Activated naive CD4-positive, alpha-beta T cell treated with anti-CD3 and anti-CD28 coated beads, Interleukin-2, amount 50 U/mL, for 72 hours (primary cell): ENCODE measurements at places on chromosomes 6 and 20.

- no peak for DNase-seq
Observed at GRCh38 chr6:123702943-123703342, 66.2 kb upstream of the TRDN start.

- no peak for DNase-seq
Observed at GRCh38 chr6:80341330-80341729, 234.9 kb downstream of the BCKDHB start.

- DNase-seq = no peak
Observed at GRCh38 chr6:110882824-110883554, 8.4 kb downstream of the AMD1 start.

GRCh38 chr6:166078294-166078693 is 89.4 kb downstream of the TBXT start:
- no peak for DNase-seq

DNA sequence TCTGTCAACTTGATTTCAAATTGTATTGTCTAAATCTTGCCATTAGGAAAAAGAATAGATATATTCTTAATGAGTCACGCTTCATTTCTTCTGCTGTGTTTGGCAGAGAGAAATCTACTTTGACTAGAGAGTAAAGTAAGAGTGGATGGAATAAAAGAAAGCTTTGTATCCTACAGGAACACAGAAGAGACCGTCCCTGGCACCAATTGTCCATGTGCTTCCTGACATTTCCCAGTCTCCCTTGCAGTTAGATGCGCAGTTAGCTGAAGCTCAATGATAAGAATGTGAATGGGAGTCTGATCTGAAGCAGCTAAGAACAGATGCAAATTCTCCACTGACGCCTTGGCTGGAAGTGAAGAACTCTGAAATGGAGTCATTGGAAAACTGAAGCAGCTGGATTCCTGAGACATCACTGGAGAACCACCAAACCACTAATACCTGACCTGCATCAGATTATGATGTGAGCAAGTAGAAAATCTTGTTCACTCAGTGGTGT is 528.2 kb upstream of the MARCKS start:
- DNase-seq = no peak

DNA sequence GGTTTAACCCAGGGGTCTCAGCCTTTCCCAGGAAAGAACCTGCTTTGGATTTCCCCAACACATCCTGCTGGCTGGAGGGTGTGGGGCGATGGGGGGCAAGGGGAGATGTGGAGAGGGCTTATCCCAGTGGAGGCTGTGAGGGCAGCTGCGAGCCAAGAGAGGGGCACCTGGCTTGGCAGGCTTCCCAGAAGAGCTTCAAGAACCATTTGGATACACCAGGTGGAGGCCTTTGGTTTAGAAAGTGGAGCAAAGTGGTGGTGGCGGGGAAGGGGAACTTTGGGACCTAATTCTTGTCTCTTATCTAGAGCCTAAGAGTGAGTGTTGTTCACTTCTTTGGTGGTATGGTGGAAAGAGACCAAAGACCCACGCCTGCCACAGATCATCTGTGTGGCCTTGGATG is 12.4 kb downstream of the CD40 start:
- no peak for DNase-seq

GRCh38 chr6:28696167-28696566 is 170.5 kb downstream of the GPX5 start:
- DNase-seq = no peak

DNA sequence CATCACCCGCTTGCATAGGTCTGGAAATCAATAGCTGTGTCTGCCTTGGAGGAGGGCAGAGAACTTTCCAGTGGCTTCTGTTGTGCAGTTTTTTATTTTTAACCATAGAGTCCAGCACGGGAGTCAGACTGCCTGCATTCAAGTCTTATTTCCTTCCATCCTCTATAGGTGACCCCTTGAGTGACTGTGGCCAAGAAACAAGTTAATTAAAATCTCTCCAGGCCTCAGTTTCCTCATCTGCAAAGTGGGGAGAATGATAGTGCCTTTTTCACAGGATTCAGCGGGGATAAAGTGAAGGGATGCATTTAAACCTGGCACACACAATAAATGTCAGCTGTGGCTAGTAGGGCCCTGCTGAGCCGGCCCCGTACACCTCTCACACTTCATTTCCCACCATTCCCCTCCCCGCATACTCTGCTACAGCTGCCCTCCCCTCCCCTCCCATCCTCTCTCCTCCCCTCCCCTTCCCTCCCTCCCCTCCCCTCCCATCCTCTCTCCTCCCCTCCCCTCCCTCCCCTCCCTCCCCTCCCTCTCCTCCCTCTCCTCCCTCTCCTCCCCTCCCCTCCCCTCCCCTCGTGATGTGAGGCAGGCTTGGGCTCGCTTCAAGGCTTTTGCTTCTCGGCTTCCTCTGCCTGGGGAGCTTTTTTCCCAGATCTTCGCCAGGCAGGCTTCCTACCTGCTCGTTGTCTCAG is 150.5 kb downstream of the TFAP2C start:
- DNase-seq = no peak

- DNase-seq = no peak
Observed at GRCh38 chr20:57469418-57470211, 55.3 kb downstream of the CTCFL start.

DNA sequence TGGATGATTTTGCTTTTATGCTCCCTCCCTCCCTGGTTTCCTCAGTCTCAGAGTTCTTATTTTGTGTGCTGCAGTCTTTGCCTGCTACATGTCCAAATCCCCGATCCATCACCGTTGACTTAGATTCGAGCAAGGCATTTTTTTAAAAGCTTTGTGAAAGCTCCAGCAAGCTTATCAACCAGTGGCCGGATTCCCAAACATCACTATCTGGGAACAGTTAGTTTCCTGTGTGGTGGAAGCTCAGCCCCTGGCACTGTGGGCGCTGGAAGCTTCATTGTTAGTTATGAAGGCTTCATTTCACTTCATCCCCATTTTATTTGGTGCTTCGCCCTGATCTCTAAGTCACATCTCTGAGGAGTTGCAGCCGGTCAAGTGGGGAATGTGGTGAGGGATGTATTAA is 44.7 kb downstream of the DEK start:
- no peak for DNase-seq

GRCh38 chr6:7591770-7592169 is 1.8 kb downstream of the SNRNP48 start:
- no peak for DNase-seq

DNA sequence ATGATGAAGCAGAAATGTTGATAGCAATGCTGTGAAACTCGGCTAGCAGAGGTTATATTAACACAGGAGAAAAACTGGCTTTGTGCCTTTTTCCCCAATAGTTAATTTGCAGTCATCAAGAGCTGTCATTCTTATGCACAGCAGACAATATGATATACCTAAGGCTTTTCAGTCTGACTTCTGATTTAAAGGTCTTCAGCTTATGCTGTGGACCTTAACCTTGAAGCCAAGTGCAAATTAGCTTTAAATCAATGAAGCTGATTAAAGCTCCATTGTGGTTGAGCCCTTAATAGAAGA is 171.6 kb upstream of the ID4 start:
- DNase-seq = no peak

- DNase-seq = no peak
Observed at GRCh38 chr6:10479939-10480700, 41.0 kb upstream of the GCNT2 start.

- DNase-seq = no peak
Observed at GRCh38 chr6:111013144-111013915, 31.5 kb downstream of the RPF2 start.

DNA sequence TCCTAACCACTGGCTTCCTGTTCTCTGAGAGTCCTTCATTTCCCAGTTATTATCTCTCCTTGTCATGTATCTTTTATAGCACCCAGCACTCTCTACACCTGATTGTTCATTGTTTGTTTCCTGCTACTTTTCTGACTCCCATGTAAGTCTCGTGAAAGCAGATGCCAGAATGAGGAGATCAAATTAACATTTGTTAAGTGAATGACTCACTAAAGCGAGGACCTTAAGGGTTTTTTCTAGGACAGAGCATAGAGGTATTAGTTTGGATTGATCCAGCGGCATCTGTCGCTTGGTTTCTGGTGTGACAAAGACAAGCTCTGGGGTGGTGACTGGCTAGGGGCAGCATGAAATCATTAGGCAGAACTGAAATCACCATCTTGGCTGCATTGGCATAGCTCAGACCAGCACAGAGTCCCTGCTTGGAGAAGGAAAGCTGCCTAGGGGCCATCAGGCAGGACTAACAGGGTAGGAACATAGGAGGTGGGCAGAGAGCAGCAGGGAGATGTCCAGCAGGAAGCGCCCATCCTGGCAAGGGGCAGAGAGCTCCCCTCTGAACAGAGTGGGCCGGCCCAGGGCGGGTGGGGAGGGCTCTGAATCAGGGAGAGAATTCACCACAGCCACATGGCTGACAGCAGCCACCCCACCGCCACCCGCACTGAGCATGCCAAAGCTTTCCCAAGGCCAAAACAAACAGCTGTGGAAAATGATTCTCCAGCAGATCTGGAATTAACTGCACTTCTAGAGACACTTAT is 97.1 kb upstream of the CEP85L start:
- no peak for DNase-seq

GRCh38 chr6:1610497-1611321 is 994 bp downstream of the FOXC1 start:
- peak; percentile 33 for DNase-seq

DNA sequence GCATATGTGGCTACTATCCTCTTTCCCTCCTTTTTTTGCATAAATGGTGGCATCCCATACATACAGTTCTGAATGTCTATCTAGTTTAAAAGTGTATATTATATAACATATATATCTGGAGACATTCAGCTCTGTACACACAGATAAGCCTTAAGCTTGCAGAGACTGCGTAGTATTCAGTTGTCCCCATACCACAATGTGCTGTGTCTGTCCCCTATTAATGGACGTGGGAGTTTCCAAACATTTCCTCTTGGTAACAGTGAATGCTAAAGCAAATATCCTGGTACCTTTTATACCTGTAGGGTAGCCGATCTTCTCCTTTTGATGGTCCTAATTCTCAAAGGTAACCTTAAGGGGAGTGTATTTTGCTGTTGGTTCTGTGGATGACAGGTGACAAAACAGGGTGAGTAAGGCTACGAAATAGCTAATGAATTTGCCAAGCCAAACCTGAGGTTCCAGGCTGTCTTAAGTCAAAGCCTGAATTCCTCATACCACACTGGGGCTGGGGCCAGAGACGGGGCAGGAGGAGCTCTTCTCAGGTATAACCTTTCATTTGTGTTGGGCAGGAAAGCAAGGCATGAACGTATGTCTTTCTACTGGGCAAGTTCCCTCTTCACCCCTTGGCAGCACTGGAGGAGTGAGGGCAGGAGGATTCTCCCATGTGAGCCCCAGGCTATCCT is 7.8 kb upstream of the C2 start:
- DNase-seq = no peak

- no peak for DNase-seq
Observed at GRCh38 chr6:157094038-157094437, 229.3 kb downstream of the TMEM242 start.

- DNase-seq = no peak
Observed at GRCh38 chr20:37980876-37981275, 52.4 kb downstream of the TTI1 start.

GRCh38 chr6:169489563-169490245 is 212.1 kb downstream of the WDR27 start:
- DNase-seq = no peak

- no peak for DNase-seq
Observed at GRCh38 chr20:24686156-24686555, 216.7 kb downstream of the SYNDIG1 start.

DNA sequence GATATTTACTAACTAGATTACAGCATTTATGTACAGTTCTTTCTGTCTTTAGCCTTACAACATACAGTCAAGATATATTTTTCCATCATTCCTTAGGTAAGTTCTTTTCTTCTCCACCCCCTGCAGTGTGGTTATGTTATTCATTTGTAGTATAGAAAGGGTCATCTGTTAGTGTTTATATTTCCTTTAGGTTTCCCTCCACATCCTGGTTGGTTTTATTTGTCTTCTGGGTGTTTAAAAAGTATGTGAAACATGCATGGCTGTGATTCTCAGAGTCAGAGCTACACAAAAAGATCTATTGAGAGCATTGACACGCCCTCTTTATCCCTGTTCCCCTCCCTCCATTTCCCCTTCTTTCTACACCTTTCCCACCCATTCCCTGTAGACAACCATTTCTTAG is 20.1 kb downstream of the DHX35 start:
- no peak for DNase-seq

DNA sequence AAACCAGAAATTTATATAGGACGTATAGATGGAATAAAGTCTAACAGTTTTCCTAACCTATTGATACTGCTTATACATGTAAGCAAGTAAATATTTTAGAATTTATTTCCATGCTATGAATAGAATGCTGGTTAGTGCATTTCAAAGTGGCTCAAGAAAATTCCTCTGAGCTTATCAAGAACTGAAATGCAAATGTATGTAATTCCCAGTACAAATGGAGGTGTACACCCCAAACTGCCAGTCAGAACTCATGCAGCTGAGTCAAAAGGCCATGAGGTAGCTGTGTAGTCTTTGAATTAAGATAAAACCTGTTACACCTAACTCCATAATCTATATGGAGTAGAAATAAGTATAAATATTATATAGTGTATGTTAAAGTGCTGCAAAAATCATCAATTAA is 232.2 kb upstream of the KCNQ5 start:
- DNase-seq = no peak

GRCh38 chr6:161748535-161749416 is 474.9 kb upstream of the AGPAT4 start:
- no peak for DNase-seq

GRCh38 chr6:156416391-156416790 is 360.8 kb upstream of the ARID1B start:
- DNase-seq = no peak

DNA sequence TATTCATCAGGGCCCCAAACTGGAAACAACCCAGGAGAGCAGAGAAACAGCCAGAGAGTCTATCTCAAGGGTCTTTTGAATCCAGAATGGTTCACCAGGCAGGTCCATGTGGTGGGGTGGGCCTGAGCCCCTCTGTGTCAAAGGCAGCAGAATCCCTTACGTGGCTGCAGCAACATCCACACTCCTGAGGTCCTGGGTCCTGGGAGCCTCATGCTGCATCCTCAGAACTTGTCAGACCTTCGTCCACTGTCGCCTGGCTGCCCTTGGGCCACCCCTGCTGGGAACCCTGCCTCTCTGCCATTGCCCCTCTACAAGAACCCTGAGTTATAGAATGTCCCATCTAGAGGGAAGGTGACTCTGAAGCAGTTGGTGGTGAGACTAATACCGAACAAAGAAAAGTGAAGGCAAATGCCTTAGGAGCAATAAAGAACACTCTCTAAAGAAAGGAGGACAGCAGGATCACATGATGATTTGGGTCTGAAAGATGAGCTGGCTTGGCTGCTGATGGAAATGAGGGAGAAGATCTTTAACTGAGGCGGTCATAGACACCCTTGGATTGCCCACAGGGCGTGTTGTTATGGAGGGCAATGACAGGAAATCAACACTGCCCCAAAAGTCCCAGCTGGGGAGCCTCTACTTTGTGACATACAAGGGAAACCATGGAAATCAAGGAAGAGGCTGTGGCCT is 161.2 kb downstream of the SYNDIG1 start:
- DNase-seq = peak; percentile 33

DNA sequence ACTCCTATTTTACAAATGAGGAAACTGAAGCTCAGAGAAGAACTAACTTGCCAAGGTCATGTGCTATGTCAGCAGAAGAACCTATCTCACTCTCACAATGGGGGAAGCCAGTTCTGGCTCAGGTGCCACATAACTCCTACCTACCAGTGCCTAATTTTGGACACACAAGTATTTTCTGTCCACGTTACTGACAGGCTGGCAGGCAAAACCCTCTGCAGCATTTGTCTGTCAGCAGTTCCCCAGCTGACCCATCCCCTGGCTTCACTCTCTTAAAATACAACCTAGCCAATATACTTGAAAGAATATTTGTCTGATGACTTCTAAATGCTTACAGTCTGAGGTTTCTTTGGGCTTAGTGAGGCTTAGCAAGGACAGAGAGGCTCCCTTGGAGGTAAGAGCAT is 15.5 kb downstream of the GSS start:
- DNase-seq = no peak
